Activated CD4-positive, alpha-beta memory T cell treated with anti-CD3 and anti-CD28 coated beads for 36 hours (primary cell): ENCODE measurements at places on chromosomes 4 and X. TPM values are rescaled to one million over a fixed set of nuclear protein-coding genes. Genes with fewer than 3 reads are reported as not detected.

Gene DCAF8L2
- total RNA-seq: not detected

Gene ABLIM2
- 0.55 TPM for total RNA-seq

Gene PABPC1L2A
- total RNA-seq: not detected

- no peak for DNase-seq
Measured at GRCh38 chr4:139817657-139818452, 152.2 kb downstream of the MGST2 start.

DNA sequence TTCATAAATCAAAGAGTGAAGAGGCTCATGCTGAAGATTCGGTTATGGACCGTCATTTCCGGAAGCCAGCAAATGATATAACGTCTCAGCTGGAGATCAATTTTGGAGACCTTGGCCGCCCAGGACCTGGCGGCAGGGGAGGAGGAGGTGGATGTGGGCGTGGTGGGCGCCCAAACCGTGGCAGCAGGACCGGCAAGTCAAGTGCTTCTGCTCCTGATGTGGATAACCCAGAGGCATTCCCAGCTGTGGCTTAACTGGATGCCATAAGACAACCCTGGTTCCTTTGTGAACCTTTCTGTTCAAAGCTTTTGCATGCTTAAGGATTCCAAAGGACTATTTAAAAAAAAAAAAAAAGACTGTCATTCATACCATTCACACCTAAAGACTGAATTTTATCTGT, 44.0 kb upstream of the EFNB1 start:
- no peak for DNase-seq

GRCh38 chrX:95057341-95057740, 1383.3 kb downstream of the FAM133A start:
- DNase-seq: no peak

DNA sequence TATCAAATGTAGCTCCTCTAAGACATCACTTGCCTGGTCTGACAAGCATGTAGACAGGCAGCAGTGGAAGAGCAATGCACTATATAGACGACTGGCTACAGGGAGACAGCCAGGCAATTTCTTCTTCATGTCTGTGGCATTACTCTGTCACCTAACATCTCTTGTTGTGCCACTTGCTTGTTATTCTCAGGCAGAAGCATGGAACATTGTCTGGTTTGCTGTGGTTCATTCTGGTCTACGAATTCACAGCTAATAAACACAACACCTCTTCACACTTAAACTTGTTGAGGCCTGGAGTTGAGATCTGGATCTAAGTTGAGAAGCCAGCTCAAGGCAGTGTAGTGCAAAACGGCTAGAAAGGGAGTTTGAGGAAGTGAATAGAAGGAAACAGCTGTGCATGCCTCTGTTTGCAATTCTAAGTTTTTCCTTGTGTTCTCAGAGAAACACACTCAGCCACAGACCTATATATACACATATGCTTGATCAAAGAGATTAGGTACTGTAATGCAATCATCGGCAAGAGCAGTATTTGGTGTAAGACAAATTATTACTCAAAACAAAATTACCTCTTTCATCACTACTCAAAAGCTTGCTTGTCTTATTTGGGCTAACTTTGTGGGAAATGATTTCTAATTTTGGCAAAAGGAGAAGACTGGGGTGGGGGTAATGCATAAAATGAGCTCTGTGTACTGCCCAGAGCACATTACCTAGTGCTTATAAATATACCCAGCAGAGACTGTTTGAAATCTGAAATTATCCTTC, 243.8 kb downstream of the PPP3CA start:
- no peak for DNase-seq
